Hypothalamus (tissue), 51 donors: ENCODE measurements at places on chromosomes 1 and 21.

DNA sequence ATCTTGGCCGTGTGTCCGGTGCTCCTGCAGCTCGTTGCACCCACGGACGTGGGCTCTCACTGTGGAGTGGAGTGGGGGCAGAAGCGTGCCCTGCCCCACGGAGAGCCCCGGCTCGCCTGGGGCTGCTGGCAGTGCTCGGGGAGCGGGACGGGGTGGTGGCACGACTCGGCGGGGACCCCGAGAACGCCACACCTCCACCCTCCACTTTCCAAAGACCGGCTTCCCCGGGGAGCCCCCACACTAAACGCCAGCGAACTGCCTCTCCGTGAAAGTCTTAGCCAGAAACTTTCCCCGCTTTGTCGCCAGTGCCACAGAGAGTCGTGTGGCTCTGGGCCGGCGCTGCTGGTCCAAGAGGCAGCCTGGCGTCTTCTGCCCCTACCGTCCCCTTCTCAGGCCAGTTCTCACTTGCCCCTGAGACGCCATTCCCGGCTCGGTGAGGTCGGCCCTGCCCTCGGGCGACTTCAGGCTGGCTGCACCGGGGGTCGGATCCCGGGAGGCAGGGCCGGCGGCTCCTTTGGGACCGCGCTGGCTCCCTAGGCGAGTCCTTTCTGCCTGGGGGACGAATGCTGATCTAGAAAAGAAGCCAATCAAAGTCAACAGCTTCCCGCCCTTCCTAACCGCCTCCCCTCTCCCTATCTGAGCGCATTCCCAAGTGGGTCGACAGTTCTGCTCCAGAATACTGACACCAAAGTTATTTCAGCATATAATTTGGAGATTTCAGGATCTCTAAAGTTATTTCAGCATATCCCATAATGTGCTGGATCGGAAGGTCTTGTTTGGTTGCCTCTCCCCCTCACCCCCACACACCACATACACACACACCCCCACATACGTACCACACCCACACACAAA, 2.6 kb upstream of the SAMD13 start:
- peak; percentile 67 for DNase-seq

GRCh38 chr1:6052543-6053205, 7.0 kb downstream of the KCNAB2 start:
- DNase-seq = no peak

DNA sequence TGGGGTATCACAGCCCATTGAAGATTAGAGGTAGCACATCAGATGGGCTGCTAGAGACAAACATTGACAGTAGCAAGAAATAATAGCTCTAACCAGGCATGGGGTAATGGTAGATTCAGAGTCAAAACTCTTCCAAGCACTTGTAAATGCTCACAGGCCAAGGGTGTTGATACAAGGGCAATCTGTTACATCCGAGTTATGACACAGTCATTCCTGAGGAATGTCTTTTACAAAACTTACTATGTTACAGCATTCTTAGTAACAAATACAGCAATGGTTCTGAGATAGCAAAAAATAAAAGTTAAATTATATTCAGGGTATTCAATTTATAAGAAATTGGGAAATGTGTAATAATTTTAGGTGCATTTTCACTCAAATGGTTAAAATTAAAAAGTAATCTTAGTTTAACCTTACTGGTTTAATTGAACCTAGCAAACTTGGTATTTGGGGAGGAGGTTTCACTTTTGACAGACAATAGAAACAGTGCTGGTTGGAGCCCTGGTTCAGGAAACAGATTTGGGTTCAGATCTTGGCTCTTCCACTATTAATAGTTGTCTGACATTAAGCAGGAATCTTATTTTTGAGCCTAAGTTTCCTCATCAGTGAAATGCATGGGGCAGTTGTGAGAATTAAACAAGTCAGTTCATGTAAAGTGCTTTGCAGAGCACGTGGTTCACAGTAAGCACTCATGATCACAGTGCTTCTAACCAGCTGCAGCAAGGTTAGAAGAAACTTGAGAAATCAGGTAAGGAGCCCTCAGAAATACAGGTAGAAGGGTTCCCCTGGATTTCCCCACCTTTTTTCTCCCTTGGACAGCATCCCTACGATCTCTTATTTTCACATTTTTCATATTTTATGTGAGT, 4.4 kb downstream of the ST3GAL3 start:
- DNase-seq = no peak

DNA sequence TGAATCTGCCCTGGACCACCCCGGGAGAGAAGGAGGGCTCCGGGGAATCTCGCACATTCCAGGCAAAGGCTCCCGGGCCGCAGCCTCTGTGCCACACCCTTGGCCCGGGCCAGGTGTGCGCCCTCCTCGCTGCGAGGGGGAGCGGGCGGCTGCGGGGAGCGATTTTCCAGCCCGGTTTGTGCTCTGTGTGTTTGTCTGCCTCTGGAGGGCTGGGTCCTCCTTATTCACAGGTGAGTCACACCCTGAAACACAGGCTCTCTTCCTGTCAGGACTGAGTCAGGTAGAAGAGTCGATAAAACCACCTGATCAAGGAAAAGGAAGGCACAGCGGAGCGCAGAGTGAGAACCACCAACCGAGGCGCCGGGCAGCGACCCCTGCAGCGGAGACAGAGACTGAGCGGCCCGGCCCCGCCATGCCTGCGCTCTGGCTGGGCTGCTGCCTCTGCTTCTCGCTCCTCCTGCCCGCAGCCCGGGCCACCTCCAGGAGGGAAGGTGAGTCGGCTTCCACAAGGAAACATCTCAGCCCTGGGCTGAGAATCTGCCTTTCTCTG, at the start of gene LAMC2:
Gene LAMC2, plus strand, starts transcription at position 324 of the 550 bp plus-strand sequence. Its CDS starts 89 bp downstream, at position 413.
- DNase-seq = peak; percentile 15

DNA sequence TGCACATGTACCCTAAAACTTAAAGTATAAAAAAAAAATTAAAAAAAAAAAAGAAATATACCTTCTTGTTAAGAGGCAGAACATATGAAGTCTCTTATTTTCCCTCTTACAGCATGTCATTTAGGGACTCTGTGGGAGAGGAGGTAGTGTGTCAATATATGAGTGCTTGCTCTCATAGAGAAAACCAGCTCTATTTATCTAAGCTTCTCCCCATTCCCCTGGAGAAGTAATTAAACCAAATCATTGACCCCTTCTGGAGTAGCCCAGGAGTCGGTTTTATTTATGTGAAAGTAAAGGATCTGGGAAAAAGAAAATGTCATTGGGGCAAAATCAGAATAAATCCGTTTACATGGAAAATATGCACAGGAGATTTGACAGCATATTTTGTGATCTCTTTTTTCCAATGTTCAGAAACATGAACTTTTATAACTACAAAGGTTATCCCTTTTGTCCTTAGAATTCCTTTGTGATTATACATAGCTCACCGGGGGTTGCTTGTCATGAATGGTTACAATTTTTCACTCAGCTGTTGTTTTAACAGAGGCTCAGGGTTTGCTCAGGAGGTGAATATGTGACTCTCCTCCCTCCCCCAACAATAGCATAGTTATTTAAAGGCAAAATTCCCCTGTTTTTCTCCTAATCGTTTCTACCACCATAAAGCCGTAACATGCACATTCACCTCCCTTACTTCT, 114.5 kb upstream of the C1orf21 start:
- DNase-seq = no peak

DNA sequence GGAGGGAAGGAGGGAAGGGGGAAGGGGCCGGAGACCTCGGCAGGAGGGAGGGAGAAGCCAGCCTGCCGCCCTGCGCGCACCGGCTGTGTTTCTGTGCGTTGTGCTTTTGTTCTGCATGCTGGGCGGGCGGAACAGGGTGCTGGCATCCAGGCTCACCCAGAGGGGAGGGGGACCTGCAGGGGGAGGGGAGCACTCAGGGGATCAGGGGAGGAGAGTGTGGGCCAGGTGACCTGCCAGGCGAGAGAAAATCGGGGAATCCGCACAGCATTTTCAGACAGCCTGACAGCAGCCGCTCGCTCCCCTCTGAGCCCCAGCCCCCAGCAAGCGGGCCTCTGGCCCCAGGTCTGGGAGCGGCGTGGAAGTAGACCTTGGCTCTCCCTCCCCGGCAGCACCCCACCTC, 54.7 kb downstream of the RIPK4 start:
- no peak for DNase-seq

DNA sequence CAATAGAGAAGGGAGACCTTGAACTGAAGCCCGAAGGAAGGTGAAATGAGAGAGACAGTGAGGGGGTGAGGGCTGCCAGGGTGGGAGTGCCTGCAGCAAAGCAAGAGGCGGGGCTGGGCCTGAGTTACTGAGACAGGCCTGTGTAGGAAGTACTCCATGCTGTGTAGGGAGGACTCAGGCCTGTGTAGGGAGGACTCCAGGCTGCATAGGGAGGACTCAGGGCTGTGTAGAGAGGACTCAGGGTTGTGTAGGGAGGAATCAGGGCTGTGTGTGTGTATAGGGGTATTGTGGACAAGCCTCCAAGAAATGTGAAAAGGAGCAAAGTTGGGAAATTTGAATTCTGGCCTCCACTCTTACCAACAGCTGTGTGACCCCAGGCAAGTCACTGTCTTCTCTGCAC, 133.8 kb upstream of the CACNA1E start:
- no peak for DNase-seq

GRCh38 chr1:216884614-216885229, 161.5 kb upstream of the ESRRG start:
- no peak for DNase-seq

- DNase-seq = no peak
Measured at GRCh38 chr1:65478379-65479026, 58.0 kb downstream of the LEPR start.

- DNase-seq = no peak
Measured at GRCh38 chr1:169091480-169091941, 15.0 kb upstream of the ATP1B1 start.

GRCh38 chr21:34011660-34012059, 61.7 kb upstream of the MRPS6 start:
- no peak for DNase-seq

- DNase-seq = no peak
Measured at GRCh38 chr1:156055281-156056048, 883 bp downstream of the LAMTOR2 start.

DNA sequence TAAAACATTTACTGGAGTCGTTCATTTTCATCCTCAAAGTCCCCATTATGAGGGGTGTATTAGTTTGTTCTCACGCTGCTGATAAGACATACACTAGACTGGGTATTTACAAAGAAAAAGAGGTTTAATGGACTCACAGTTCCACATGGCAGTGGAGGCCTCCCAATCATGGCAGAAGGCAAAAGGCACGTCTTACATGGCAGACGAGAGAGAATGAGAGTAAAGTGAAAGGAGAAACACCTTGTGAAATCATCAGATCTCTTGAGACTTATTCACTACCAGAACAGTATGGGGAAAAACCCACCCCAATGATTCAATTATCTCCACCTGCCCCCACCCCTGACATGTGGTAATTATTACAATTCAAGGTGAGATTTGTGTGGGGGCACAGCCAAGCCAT, 830.4 kb upstream of the RGS18 start:
- no peak for DNase-seq

DNA sequence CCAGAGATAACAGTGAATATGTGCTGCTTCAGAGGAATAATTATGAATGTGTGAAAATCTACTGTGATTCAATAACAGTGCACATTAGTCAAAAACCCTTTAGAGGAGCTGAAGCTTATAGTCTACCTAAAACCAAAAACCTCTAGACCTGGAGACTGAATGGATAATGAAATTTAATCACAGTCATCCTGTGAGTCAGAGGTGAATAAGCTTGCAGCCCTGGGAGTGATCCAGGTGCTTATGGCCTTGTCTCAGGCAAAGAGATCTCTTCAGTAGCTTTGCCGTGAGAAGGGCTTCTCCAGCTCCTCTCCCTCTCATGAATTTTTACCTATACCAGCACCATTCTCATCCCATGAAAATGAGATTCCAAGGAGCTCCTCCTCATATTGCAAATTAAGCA, 81.3 kb upstream of the RGS4 start:
- DNase-seq = no peak

DNA sequence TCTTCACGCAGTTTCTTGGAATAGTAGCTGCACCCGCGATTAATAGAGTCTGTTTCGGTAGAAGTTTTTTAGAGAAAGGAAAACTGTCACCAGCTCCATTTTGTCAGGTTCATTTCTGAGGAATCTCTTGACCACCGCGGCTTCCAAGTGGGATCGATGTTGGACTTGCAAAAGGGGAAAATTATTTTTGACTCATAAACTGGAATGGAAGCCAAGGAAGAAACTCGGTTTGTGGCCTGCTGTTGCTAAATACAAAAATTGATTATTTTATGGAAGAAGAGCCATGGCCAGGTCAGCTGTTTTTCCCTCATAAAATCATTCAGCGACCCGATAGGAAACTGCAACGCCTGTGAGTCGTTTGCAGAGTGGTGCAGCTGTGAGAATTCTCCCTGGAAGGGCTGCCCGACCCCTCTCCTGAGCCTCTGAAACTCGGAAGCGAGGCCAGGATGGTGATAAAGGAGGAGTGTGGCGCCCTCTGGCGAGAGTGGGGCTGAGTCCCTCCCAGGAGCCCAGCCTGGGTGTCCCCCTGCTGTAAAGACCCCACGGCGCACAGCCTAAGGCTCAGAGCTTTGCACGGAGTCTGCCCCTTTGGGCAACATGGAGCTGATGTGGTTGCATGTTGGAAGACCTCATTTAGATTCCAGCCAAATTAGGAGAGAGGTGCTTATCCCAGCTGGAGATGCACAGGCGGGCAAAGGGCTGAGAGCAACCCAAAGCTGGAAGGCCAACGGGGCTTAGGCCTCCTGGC, 83.6 kb upstream of the SLC25A33 start:
- DNase-seq = peak; percentile 73

GRCh38 chr1:97780884-97781283, 139.9 kb downstream of the DPYD start:
- no peak for DNase-seq

GRCh38 chr1:174222166-174222949, 63.0 kb downstream of the RABGAP1L start:
- DNase-seq = no peak

DNA sequence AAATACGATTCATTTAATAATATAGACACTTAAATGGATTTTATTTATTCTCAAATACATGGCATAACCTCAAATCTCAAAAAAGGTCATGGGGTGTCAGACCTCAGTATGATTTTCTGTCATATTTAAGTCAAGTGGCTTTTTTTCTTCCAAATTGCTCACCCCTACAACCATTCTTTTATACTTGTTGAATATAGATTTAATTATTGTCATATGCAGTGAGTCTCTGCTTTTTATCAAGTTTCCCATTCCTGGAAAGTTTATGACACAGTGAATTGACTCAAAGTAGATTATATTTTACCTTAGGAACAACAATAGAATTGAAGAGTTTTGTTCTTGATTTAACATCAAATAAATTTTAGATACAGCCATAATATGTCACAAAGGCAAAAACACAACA, 59.5 kb upstream of the IRF2BP2 start:
- no peak for DNase-seq

GRCh38 chr21:42338729-42339715, 11.8 kb downstream of the TFF2 start:
- no peak for DNase-seq

DNA sequence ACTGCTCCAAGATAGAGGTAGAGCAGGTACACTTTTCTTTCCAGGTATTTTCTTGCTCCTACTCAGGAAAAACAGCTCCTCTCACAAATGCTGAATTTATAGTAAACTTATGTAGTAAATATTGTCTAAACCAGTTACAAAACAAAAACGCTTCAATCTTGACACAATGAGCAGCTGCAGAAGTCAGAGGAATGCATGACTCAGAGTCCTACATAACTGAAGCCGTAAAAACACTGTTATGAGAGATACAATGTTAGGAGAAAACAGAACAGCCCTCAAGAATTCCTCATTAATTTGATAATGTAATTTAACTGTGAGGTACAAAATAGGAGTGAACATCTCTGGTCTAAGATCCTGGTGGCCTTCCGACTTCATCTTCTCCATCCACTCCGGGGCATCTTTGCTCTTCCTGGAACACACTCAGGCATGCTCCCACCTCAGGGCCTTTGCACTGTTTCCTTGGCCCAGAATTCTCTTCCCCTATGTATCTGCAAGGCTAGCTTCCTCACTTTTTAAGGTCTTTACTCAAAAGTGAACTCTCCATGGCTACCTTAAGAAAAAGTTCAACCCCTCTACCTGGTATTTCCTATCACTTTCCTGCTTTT, 138.5 kb downstream of the SLC45A1 start:
- DNase-seq = no peak
